ENCODE measurements at places on chromosomes 6 and 20.

DNA sequence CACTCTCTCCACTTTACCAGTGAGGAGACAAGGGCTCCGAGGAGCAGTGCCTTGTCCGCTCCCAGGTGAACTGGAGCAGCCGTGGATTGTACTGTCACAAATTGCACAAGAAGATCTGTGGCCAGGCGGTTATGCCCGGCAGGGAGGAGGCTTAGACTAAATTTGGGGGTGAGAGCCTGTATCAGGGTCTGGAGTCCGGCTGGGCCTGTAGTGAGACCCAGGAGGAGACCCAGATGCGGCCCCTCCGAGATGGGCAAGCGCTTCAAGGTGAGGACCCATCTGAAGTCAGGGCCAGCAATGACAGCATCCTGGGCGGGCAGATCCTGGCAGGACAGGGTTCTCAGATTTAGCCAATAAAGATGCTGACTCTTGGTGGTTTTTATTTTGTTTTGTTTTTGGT lies 27.6 kb downstream of the BANF2 start:
- no peak for DNase-seq

DNA sequence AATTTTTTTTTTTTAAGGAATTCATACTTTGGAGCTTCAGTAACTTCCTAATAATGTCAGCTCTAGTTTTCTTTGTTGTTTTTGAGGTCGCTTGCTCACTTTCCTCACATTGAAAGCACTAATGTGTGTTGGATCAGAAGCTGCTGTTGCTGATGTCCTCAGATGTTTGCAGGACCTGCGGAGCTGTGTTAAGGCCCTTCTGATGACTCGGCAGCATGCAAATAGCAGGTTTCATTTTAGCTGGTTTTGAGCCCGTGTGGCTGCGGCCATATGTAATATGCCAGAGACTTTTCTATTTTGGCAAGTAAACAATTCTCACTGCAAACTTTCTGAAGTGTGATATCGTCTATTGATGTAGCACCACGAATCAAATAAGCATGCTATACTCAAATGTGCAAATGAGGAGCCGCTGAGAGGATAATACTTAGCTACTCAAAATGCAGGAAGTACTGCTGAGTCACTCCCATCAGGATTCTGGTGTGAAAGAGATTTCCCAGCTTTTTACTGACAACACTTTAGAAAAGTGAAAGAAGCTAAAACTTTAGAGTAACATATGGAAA lies 187.8 kb downstream of the SASH1 start:
- peak; percentile 62 for DNase-seq

DNA sequence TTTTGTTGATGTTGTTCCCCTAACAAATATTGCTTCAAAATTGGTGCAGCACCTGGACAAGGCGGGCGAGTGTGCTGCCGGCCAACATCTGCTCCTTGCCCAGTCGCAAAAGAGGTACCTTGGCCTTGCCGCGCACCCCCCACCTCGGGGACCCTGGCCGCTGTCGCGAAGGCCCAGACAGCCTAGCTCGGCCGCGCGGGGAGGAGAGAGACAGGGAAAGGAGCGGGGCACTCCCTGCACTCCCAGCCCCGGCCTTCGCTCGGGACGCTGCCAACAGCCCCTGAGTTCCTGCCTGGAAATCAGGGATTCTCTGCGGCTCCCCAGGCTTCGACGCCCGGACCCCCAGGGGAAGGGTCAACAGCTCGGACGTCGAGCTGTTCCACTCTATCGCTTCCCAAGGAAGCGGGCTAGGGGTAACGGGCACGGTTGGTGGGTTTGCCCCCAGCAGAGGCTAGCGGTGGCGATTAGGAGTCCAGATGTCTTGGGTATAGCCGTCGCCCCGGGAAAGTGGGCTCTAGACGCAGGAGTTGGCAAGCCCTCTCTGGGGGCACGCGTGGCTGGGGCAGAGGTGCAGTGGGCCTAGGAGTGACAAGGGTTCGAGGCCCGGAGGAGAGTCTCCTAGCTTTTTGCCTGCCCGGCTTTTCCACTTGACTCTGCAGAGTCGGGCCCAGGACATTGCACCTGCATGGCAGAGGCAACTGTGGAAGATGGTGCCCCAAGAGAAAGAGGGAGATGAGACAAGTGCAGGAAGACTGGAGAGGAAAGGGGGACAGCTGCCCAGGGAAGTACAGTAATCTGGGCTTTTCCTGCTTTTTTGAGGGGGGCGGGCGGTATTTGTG lies 8.2 kb downstream of the POU3F2 start:
- DNase-seq, result no peak

GRCh38 chr6:14477559-14477958 lies 360.0 kb downstream of the CD83 start:
- no peak for DNase-seq

- no peak for DNase-seq
These were observed 20.0 kb downstream of the RNF144B start for GRCh38 chr6:18406955-18407749.

DNA sequence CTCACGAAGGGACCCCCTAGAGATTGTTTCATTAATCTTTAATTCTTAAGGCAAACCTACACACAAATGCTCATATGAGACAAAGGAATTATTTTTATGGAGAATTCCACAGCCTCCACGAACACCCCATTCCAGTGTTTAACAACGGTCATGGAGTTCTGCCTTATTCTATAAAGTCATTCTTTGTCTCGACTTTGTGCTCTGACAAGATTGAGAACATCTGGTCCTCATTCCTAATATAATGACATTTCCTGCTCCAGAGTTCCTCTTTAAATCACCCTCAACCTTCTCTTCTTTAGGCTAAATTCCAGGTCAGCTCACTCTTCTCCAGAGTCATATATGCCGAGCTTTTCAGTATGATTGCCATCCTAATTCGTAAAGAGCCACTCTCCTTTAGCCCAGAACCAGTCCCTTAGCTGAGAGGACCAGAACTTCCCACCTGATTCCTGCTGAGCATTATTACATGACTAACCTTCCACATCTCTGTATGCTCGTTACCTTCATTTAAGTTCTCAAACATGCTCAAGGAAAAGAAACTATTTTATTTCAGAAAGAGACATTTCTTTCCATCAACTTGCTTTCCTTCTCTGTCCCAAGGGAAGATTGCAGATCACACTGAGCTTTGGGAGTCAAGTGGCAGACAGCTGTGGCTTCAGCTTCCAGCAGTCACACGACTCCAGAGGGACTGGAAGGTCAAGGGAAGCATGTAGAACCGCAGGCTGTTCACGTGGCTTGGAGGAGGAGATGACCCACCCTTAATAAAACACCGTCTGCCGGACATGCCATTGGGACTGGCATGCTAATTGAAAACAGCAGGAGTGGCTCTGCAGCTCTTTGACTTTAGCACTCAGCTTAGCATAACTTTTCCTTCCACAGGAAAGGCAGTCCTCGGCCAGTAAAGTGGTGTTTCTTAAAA lies 467.1 kb upstream of the HSF2 start:
- DNase-seq, result no peak

GRCh38 chr20:24469894-24470745 lies 691 bp downstream of the SYNDIG1 start:
- no peak for DNase-seq

Measured in suppressor macrophage treated with lipopolysaccharide for 1 hour (primary cell).